HFFc6 (cell line): ENCODE measurements at places on chromosomes 12 and 14. TPM values are rescaled to one million over a fixed set of nuclear protein-coding genes. Genes with fewer than 3 reads are reported as not detected.

The MYG1 gene
- total RNA-seq: 56.3 to 72.4 TPM (median 60.6 TPM) in 3 replicates

The GARIN6 gene
- not detected in 3 replicates for total RNA-seq

The SRGAP1 gene
- total RNA-seq: 28.2 to 45.5 TPM (median 35.9 TPM) in 3 replicates

The DLK1 gene
- total RNA-seq: not detected in 3 replicates

The BCDIN3D gene
- 2.0 and 2.5 TPM in 2 replicates for total RNA-seq

The MUCL1 gene
- total RNA-seq: not detected in 3 replicates

The DPF3 gene
- 4.9 and 6.6 TPM in 2 replicates for total RNA-seq

The EGLN3 gene
- not detected in 3 replicates for total RNA-seq

- peak overlapping the region; percentile 81 for H3K27ac ChIP-seq
- DNase-seq: no peak
- no peaks in the 10 kb centered on the region for H3K27me3 ChIP-seq
- H3K36me3 ChIP-seq: no peaks in the 10 kb centered on the region
- H3K4me1 ChIP-seq: peaks cover 55% of the 10 kb centered on the region
Observed at GRCh38 chr14:61615743-61616523, 79.4 kb upstream of the HIF1A start.

DNA sequence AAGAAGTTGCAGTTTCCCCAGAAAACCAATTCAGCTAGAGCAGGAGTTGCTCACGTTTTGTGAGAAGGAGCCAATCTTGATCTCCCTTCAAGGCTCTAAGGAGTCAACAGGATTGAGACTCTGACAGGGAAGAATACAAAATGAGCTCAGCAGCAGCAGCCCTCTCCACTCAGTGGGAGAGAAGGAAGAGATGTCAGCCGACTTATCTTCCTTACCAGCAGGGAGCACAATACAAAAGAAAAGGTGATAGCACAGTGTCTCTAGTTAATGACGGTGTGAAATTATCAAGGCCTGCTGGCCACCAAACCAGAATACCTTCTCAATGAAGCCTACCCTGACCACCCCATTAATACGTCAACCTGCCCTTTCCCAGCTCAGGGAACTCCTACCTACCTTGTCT, 223.6 kb upstream of the TMPO start:
- no peak for DNase-seq
- no peak overlapping the region for H3K27ac ChIP-seq
- H3K4me1 ChIP-seq: no peaks in the 10 kb centered on the region
- H3K27me3 ChIP-seq: no peaks in the 10 kb centered on the region
- no peak overlapping the region for H3K4me3 ChIP-seq
- H3K36me3 ChIP-seq: no peaks in the 10 kb centered on the region

DNA sequence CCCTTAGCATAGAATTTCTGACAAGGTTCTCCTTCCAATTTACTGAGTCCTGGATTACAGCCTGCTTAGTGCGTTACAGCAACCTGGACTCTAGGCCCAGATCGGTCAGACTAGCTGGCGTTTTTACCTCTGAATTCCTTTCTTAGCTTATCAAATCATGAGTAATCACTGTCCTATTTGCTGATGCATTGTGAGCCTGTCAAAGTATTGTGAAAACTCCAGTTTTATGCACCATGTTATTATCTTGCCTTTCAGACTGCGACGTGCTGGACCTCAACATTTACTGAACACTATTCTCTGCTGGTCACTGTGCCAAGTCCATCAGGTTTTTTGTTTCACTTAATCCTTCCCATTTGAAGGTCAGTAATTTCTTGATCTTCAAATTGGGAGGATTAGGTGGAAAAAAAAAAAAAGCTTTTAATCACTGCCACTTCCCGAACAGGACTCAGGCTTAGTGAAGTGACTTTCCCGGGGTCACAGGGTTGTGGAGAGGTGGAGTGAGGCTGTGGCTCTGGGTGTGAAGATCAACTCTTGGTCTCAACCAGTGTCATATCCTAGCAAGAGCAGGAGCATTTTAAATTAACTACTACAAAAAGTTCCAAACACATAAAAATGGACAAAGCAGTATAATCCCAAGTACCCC, 31.2 kb downstream of the FBXO21 start:
- H3K27me3 ChIP-seq: peaks cover 2% of the 10 kb centered on the region; the same call in 1 of the 2 replicates
- H3K4me1 ChIP-seq: no peaks in the 10 kb centered on the region
- no peak overlapping the region for H3K4me3 ChIP-seq
- peaks cover 14% of the 10 kb centered on the region; the same call in 1 of the 2 replicates for H3K36me3 ChIP-seq

DNA sequence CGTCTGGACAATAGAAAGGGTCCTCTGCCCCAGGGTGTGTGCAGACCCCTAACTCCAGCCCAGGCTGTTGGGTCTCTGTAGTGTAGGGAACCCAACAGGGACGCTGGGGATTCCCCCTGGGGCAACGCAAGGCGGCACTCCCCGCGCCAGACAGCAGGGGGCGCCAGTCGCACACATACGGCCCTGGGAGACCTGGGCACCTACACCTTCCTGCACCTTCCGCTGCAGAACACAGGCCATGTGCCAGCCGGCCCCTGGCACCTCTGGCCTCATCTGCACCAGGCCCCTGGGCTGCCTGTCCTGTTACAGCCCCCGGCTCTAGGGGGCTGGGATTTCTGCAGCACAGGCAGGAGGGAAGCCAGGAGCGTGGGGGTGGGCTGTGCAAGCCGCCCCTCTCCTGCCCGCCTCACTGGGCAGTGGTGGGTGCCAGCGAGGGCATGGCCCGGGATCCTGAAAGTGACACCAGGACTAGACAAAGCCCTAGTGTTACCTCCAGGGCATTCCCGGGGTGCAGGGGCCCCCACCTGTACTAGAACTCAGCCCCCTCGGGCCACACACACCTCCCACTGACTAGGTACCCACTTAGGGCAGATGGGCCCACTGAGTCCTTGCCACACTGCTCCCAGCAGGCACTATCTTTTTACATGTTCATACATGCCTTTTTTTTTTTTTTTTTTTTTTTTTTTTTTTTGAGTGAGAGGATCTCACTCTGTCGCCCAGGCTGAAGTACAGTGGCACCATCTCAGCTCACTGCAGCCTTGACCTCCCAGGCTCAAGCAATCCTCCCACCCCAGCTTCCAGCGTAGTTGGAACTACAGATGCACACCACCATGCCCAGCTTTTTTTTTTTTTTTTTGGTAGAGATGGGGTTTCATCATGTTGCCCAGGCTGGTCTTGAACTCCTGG, 37.5 kb downstream of the CCNK start:
- H3K36me3 ChIP-seq: peaks cover 5% of the 10 kb centered on the region; the same call in 1 of the 2 replicates
- peaks cover 4% of the 10 kb centered on the region for H3K27me3 ChIP-seq
- H3K4me1 ChIP-seq: peaks cover 17% of the 10 kb centered on the region
- DNase-seq: no peak
- no peak overlapping the region for H3K4me3 ChIP-seq
- no peak overlapping the region for H3K27ac ChIP-seq

DNA sequence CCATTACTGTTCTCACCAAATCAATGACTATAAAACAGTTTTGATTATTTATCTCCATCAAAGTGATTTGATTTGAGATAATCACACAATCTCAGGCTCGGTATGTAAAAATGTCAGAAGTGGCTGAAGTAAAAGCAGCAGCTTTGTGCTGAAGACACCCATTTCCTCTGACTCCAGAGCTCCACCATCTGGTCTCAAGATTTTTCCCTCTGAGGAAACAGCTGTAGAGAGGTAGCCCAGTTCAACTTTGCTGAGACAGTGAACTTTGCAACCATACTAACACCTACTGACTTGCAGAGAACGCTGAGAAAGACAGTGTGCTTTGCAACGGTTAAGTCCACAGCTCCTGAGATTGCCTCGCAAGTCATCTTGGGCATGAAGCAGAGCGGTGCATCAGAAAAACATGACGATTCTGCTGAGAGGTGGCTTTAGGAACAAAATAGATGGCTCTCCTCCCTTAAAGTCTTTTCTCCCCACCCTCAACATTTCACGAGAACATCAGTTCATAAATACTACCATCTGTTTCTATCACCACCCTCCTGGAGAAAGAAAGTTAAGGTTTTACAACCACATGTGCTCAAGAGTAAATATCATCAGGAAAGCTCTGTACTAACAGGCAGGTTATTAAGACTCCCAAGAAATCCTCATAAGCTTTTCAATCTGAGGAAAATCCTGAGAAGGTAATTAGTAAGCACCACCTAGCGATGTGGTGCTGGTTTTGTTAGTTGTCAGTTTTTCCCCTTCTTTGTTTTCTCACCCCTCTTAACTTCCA, 34.8 kb downstream of the HIGD1C start:
- peak; percentile 61 for DNase-seq
- H3K4me1 ChIP-seq: peaks cover 46% of the 10 kb centered on the region
- H3K27ac ChIP-seq: peak overlapping the region; percentile 15; the same call in 1 of the 2 replicates
- peaks cover 14% of the 10 kb centered on the region for H3K36me3 ChIP-seq
- H3K4me3 ChIP-seq: no peak overlapping the region
- H3K27me3 ChIP-seq: peaks cover 3% of the 10 kb centered on the region; the same call in 1 of the 2 replicates

GRCh38 chr12:104676636-104677035, 219.9 kb downstream of the CHST11 start:
- no peaks in the 10 kb centered on the region for H3K36me3 ChIP-seq
- H3K4me1 ChIP-seq: peaks cover 25% of the 10 kb centered on the region
- H3K4me3 ChIP-seq: no peak overlapping the region
- no peak for DNase-seq
- H3K27me3 ChIP-seq: peaks cover 4% of the 10 kb centered on the region
- no peak overlapping the region for H3K27ac ChIP-seq

DNA sequence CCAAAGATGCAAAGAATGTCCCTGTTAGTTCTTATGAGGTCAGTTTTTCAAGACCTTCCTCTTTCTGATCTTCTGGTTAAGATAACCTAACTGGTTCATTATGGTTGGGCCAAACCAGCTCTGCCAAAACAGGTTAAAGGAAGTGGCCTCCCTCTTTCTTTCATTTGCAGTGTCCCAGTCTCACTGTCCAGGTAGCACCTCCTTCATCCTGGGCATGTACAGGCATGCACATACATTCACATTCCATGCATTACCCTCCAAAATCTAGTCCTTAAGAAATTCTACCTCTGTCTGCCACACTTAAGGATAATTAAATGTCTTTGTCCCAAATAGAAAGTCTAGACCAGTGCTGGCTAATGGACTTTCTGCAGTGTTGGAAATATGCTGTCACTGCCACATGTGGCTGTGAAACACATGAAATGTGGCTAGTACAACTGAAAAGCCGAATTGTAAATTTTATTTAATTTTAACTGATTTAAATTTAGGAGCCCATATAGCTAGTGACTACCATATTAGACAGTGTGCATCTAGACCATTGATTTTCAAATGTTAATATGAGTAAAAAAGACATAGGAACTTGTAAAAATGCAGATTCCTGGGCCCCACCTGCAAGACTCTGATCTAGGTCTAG, 169.3 kb downstream of the PCNX1 start:
- H3K36me3 ChIP-seq: peaks cover 73% of the 10 kb centered on the region
- 0 out of 2 replicates have a peak, but pooled peaks cover 3% of the 10 kb centered on the region for H3K27me3 ChIP-seq
- no peak for DNase-seq

GRCh38 chr12:3329361-3329760, 161.6 kb upstream of the PRMT8 start:
- H3K27me3 ChIP-seq: peaks cover 27% of the 10 kb centered on the region
- H3K4me3 ChIP-seq: no peak overlapping the region
- no peaks in the 10 kb centered on the region for H3K36me3 ChIP-seq
- no peak for DNase-seq

GRCh38 chr12:65335021-65335714, 56.7 kb downstream of the MSRB3 start:
- peak; percentile 67 for DNase-seq
- peak overlapping the region; percentile 60 for H3K27ac ChIP-seq
- peaks cover 58% of the 10 kb centered on the region for H3K36me3 ChIP-seq
- H3K4me3 ChIP-seq: peak overlapping the region; percentile 34

DNA sequence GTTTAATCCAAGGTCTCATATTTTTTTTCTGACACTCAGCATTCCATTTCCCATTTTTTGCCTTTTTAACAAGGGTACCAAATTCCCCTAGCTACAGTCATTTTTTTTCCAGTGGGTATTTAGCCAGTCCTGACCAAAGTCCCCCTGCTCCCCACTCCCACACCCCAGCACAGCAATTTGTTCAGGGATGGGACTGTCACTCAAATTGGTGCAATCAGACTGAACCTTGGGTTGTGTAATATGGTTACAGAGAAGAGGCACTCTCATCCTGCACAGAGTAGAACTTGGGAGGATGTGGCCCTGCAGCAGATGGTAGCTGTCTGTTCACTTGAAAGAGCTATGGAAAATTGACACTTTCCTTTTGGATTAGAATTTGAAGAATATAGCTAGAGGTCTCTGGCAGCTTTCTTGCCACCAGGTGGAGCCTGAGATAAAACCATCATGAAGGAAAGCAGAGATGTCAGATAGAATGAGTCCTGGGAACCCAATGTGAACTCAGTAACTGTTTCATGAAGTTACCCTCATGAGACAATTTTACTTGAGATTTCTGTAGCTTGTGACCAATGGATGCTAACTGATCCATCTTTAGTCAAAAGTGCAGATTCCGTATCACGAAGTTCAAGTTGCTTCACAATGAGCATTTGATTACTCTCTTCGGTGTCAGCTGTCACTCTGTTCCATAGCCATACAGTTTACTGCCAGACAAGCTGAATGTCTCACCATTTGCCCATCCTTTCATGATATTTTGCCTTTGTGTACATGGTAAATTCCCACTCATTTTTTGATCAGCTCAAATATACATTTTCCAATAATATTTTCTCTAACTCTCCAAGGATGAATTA, 394.0 kb upstream of the SYT1 start:
- H3K4me1 ChIP-seq: no peaks in the 10 kb centered on the region
- no peak overlapping the region for H3K27ac ChIP-seq
- peak; percentile 46 for DNase-seq
- no peaks in the 10 kb centered on the region for H3K27me3 ChIP-seq

- DNase-seq: no peak
- H3K27me3 ChIP-seq: peaks cover 45% of the 10 kb centered on the region
- no peak overlapping the region for H3K4me3 ChIP-seq
- no peaks in the 10 kb centered on the region for H3K36me3 ChIP-seq
- no peaks in the 10 kb centered on the region for H3K4me1 ChIP-seq
Observed at GRCh38 chr12:52469853-52470252, 3.8 kb downstream of the KRT6C start.

GRCh38 chr12:47078086-47078395, 1.4 kb upstream of the PCED1B start:
- peak overlapping the region; percentile 99 for H3K4me3 ChIP-seq
- H3K4me1 ChIP-seq: peaks cover 61% of the 10 kb centered on the region
- no peak for DNase-seq
- H3K27me3 ChIP-seq: no peaks in the 10 kb centered on the region

- H3K4me3 ChIP-seq: peak overlapping the region; percentile 93
- peaks cover 57% of the 10 kb centered on the region for H3K4me1 ChIP-seq
- H3K36me3 ChIP-seq: peaks cover 6% of the 10 kb centered on the region
- no peak for DNase-seq
- no peaks in the 10 kb centered on the region; the same call in 1 of the 2 replicates for H3K27me3 ChIP-seq
Observed at GRCh38 chr12:120688527-120689071, 1.6 kb downstream of the MLEC start.

DNA sequence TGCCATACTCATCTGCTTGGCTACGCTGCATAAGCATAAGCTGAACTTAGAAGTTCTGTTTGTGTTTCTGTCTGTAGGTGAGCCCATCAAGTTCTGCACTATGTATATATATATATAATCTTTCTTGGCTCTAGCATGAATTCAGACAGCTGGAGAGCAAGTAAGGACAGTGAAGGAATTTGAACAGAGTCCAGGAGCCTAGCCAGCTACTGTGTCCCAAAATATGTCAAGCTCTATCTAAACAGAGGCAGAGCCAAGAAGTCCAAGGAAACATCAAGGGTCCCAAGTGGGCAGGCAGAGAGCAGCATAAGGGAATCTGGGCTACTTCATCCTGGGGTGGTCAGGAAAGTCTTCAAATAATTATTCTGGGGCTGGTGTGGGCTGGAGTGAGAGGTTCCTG, 118.5 kb upstream of the NPAS3 start:
- no peak for DNase-seq
- H3K4me1 ChIP-seq: peaks cover 21% of the 10 kb centered on the region

- no peaks in the 10 kb centered on the region for H3K4me1 ChIP-seq
- no peak overlapping the region for H3K4me3 ChIP-seq
- H3K27ac ChIP-seq: no peak overlapping the region
- no peak for DNase-seq
- H3K27me3 ChIP-seq: peaks cover 8% of the 10 kb centered on the region
Observed at GRCh38 chr14:96663076-96663475, 134.1 kb upstream of the VRK1 start.
